ENCODE measurements at places on chromosomes 4 and X. TPM values are rescaled to one million over a fixed set of nuclear protein-coding genes. Genes with fewer than 3 reads are reported as not detected.
A peak's percentile ranks its signal among the peaks of the same experiment; 100 is the strongest.

SUPT20HL1 gene
- total RNA-seq: not detected

- H3K27me3 ChIP-seq: no peaks in the 10 kb centered on the region
- no peaks in the 10 kb centered on the region for H3K4me1 ChIP-seq
- H3K4me3 ChIP-seq: no peak overlapping the region
- H3K27ac ChIP-seq: no peak overlapping the region
Observed at GRCh38 chrX:138745196-138745595, 33.7 kb upstream of the FGF13 start.

EGF gene
- 1.5 TPM for total RNA-seq

- no peak for DNase-seq
- peaks cover 22% of the 10 kb centered on the region for H3K4me1 ChIP-seq
- no peaks in the 10 kb centered on the region for H3K36me3 ChIP-seq
- no peaks in the 10 kb centered on the region for H3K27me3 ChIP-seq
Observed at GRCh38 chrX:259692-260355, 21.4 kb upstream of the PLCXD1 start.

PF4V1 gene
- not detected for total RNA-seq

HNRNPD gene
- 104 TPM for total RNA-seq

GRCh38 chrX:20265221-20265725 is 1.4 kb downstream of the RPS6KA3 start:
- H3K27me3 ChIP-seq: no peaks in the 10 kb centered on the region
- peak overlapping the region; percentile 91 for H3K27ac ChIP-seq
- H3K4me1 ChIP-seq: peaks cover 8% of the 10 kb centered on the region
- peak overlapping the region; percentile 65 for H3K4me3 ChIP-seq
- peak; percentile 77 for DNase-seq

- no peaks in the 10 kb centered on the region for H3K36me3 ChIP-seq
- H3K27me3 ChIP-seq: no peaks in the 10 kb centered on the region
- no peak overlapping the region for H3K27ac ChIP-seq
- H3K4me3 ChIP-seq: no peak overlapping the region
Observed at GRCh38 chrX:1330605-1331004, 6.0 kb upstream of the IL3RA start.

NRK gene
- under 0.01 TPM for total RNA-seq

NAP1L2 gene
- total RNA-seq: 1.6 TPM

ATP8A1 gene
- total RNA-seq: 173 TPM

GRCh38 chr4:48546336-48546735 is 56.3 kb downstream of the ZAR1 start:
- peaks cover 24% of the 10 kb centered on the region for H3K36me3 ChIP-seq
- no peak overlapping the region for H3K4me3 ChIP-seq
- no peaks in the 10 kb centered on the region for H3K4me1 ChIP-seq
- no peak overlapping the region for H3K27ac ChIP-seq
- no peaks in the 10 kb centered on the region for H3K27me3 ChIP-seq
- no peak for DNase-seq

GRCh38 chrX:44675362-44676024 is 132.8 kb upstream of the FUNDC1 start:
- H3K27ac ChIP-seq: no peak overlapping the region
- H3K36me3 ChIP-seq: no peaks in the 10 kb centered on the region
- H3K4me1 ChIP-seq: no peaks in the 10 kb centered on the region
- H3K4me3 ChIP-seq: no peak overlapping the region
